ENCODE measurements at places on chromosomes 5 and 9. TPM values are rescaled to one million over a fixed set of nuclear protein-coding genes. Genes with fewer than 3 reads are reported as not detected.
A peak's percentile ranks its signal among the peaks of the same experiment; 100 is the strongest.

Gene SLC24A2
- total RNA-seq = 0.06 TPM

Gene MSX2
- total RNA-seq = 2.3 TPM

Gene FOXD4L5
- not detected for total RNA-seq

GRCh38 chr5:176803943-176804498, 6.3 kb upstream of the UNC5A start:
- H3K36me3 ChIP-seq = no peaks in the 10 kb centered on the region
- no peak for DNase-seq
- H3K27ac ChIP-seq = no peak overlapping the region
- no peak overlapping the region for H3K4me3 ChIP-seq

DNA sequence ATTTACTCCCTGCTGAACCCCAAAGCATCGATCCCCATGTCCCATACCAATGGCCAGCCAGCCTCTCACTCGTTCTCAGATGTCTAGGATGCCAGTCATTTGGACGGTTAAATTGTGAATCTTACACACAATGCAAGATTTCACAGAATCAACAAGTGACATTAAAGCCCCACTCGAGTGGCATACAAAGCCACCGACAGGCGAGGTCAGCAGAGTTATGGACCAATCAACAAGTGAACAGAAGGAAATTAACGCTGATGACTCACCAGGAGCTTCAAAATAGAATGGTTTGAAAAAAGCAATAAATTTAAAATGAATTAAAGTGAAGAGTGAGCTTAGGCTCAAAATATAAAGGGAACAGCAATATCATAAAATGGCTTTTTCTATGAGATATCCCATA, 8.2 kb upstream of the RUFY1 start:
- no peak for DNase-seq
- H3K27ac ChIP-seq = no peak overlapping the region
- no peaks in the 10 kb centered on the region for H3K27me3 ChIP-seq
- no peaks in the 10 kb centered on the region for H3K4me1 ChIP-seq

- H3K4me1 ChIP-seq = peaks cover 38% of the 10 kb centered on the region
- no peak overlapping the region for H3K4me3 ChIP-seq
- no peak overlapping the region for H3K27ac ChIP-seq
- H3K27me3 ChIP-seq = no peaks in the 10 kb centered on the region
- no peaks in the 10 kb centered on the region for H3K36me3 ChIP-seq
- no peak for DNase-seq
Observed at GRCh38 chr5:138972836-138973235, 97.7 kb upstream of the LRRTM2 start.

Gene TSSK1B
- total RNA-seq = not detected

GRCh38 chr5:159098603-159099436, 896 bp downstream of the EBF1 start:
- peak overlapping the region; percentile 61 for H3K4me3 ChIP-seq
- peak overlapping the region; percentile 84 for H3K27ac ChIP-seq
- no peaks in the 10 kb centered on the region for H3K4me1 ChIP-seq
- peaks cover 88% of the 10 kb centered on the region for H3K27me3 ChIP-seq
- no peak for DNase-seq

GRCh38 chr9:88024896-88025295, 50.6 kb upstream of the CDK20 start:
- no peak for DNase-seq
- H3K27me3 ChIP-seq = no peaks in the 10 kb centered on the region
- H3K36me3 ChIP-seq = no peaks in the 10 kb centered on the region
- H3K4me3 ChIP-seq = no peak overlapping the region

Gene FAXDC2
- 27.6 TPM for total RNA-seq

- peaks cover 18% of the 10 kb centered on the region for H3K36me3 ChIP-seq
- H3K27ac ChIP-seq = no peak overlapping the region
- H3K4me3 ChIP-seq = no peak overlapping the region
Observed at GRCh38 chr9:3277200-3277599, 248.6 kb downstream of the RFX3 start.

Gene ZNF454
- 4.8 TPM for total RNA-seq

Gene PTGES2
- total RNA-seq = 72.7 TPM

Gene SLCO4C1
- total RNA-seq = 0.17 TPM

- no peaks in the 10 kb centered on the region for H3K4me1 ChIP-seq
- no peak overlapping the region for H3K27ac ChIP-seq
- H3K4me3 ChIP-seq = no peak overlapping the region
Observed at GRCh38 chr5:168092209-168093185, 198.9 kb upstream of the WWC1 start.

DNA sequence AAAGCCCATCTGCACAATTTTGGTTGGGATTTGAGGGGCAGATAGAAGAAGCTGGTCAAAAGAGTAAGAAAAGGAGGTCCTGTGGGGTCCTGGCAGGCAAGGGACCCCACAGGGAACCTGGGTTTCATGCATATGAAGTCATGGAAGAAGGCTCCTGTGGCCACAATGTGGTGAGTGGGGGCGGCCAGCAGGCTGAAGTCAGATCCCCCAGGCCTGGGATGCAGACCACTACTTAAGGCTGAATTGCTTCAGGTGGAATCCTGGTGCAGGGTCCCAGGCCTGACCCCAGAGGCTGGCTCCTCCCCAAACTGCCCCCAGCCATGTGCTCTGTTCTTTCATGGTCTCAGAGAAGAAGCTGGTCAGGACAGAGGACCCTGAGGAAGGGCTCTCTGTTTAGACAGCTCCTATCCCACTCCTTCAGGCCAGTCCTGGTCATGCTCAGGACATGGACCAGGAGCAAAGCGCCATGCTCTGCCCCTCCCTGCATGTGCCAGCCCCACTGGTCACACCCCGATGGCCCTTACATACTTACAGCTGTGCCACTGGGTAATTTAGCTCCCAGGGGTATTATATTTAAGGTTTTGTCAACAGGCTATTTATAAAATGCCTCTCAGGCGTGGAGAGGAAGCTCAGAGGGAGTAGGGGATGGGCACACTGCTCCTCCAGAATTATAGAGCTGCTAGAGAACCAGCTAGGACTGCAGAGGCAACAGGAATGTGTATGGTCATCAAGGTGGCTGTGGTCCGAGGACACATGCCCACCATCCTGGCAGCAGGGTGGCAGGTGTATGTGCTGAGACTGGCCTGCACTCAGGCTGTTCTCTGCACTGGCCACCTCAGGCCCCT, 33.4 kb downstream of the C5orf15 start:
- H3K27me3 ChIP-seq = no peaks in the 10 kb centered on the region
- H3K36me3 ChIP-seq = no peaks in the 10 kb centered on the region
- H3K4me1 ChIP-seq = no peaks in the 10 kb centered on the region
- H3K27ac ChIP-seq = no peak overlapping the region
- no peak for DNase-seq

DNA sequence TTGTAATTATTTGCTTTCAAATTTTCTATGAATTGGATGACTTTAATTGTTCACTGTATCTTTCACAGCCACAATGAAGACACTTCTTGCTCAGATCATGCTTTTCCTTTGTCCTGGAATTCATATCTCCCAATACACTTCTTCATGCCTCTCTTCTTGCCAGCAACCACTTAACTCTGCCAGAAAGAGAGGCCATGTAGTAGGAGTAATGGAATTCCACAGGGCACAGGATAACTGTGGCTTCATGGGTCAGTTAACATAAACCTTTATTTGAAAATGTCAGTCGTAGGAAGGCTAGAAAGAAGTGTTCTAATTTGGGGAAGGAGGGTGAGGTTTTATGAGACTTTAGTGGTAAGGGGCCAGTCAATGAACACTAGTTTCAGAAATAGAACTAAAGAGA, 190.3 kb downstream of the TMEM167A start:
- H3K36me3 ChIP-seq = no peaks in the 10 kb centered on the region
- H3K4me3 ChIP-seq = no peak overlapping the region
- no peak overlapping the region for H3K27ac ChIP-seq
- no peaks in the 10 kb centered on the region for H3K27me3 ChIP-seq

Gene RNF208
- total RNA-seq = 3.3 TPM

DNA sequence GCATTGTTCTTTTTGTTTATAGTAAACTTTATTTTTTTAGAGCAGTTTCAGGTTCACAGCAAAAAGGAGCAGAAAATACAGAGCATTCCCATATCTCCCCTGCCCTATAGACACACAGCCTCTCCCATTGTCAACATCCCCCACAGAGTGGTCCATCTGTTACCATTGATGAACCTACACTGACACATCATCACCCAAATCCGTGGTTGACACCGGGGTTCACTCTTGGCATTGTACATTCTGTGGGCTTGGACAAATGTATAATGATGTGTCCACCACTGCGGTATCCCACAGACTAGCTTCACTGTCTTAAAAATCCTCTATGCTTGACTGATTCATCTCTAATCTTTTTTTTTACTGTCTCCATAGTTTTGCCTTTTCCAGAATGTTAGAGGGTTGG, 120.7 kb upstream of the SPATA31C2 start:
- no peak for DNase-seq
- no peaks in the 10 kb centered on the region for H3K27me3 ChIP-seq
- no peak overlapping the region for H3K27ac ChIP-seq
- no peak overlapping the region for H3K4me3 ChIP-seq
- no peaks in the 10 kb centered on the region for H3K36me3 ChIP-seq

- H3K36me3 ChIP-seq = no peaks in the 10 kb centered on the region
- H3K4me1 ChIP-seq = peaks cover 43% of the 10 kb centered on the region
- DNase-seq = no peak
- peak overlapping the region; percentile 81 for H3K4me3 ChIP-seq
- H3K27me3 ChIP-seq = no peaks in the 10 kb centered on the region
- peak overlapping the region; percentile 68 for H3K27ac ChIP-seq
Observed at GRCh38 chr9:131275332-131276093, 797 bp downstream of the FAM78A start.

Gene C5
- total RNA-seq = 6.6 TPM

- H3K27ac ChIP-seq = no peak overlapping the region
- H3K36me3 ChIP-seq = no peaks in the 10 kb centered on the region
- H3K27me3 ChIP-seq = no peaks in the 10 kb centered on the region
- DNase-seq = no peak
- no peak overlapping the region for H3K4me3 ChIP-seq
Observed at GRCh38 chr5:179478624-179479023, 71.7 kb upstream of the RUFY1 start.

DNA sequence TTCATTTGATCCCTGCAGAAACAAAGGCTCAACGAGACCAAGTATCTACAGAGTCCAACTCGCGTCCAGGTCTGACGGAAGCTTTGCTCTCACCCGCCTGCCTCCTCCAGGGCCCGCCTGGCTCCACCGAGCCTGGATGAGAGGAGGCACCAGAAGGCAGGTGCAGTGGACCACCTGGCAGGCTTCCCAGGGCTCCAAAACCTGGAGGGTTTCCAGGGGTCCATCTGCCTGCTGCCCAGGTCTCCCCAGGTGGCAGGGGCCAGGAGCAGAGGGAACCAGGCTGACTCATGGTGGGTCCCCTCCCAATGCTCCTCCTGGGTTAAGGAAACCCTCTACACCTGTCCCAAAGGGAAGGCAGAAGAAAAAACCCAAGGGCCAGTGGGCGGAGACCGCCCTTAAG, 59.5 kb downstream of the VAV2 start:
- no peak overlapping the region for H3K4me3 ChIP-seq
- peaks cover 33% of the 10 kb centered on the region for H3K4me1 ChIP-seq

Gene CERCAM
- total RNA-seq = 21.7 TPM

Gene NR2F1
- total RNA-seq = 40.2 TPM

GRCh38 chr5:41445937-41446563, 64.4 kb downstream of the PLCXD3 start:
- H3K36me3 ChIP-seq = no peaks in the 10 kb centered on the region
- DNase-seq = no peak
- no peaks in the 10 kb centered on the region for H3K4me1 ChIP-seq
- no peak overlapping the region for H3K27ac ChIP-seq

GRCh38 chr5:139415221-139415861, 11.5 kb upstream of the SPATA24 start:
- no peak for DNase-seq
- peaks cover 68% of the 10 kb centered on the region for H3K4me1 ChIP-seq
- H3K27me3 ChIP-seq = no peaks in the 10 kb centered on the region

DNA sequence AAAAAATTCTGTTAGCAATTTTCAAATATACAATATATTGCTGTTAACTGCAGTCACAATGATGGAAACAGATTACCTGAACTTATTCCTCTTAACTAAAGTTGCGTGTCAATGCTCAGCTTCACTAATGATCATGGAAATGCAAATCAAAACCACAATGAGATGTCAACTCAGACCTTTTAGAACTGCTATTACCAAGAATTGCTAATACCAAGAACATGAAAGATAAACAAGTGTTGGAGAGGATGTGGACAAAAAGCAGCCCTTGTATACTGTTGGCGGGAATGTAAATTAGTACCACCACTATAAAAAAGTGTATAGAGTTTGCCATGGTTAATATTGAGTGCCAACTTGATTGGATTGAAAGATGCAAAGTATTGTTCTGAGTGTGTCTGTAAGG, 1409.7 kb upstream of the CDH18 start:
- no peak for DNase-seq
- no peaks in the 10 kb centered on the region for H3K36me3 ChIP-seq

Measured in esophagus muscularis mucosa (tissue), 4 donors.